ENCODE measurements at places on chromosomes 12 and 14.

GRCh38 chr14:92687681-92688433 lies 60.6 kb downstream of the LGMN start:
- DNase-seq = peak; percentile 79

- peak; percentile 88 for DNase-seq
These were observed 95.1 kb downstream of the CAND1 start for GRCh38 chr12:67364228-67364627.

DNA sequence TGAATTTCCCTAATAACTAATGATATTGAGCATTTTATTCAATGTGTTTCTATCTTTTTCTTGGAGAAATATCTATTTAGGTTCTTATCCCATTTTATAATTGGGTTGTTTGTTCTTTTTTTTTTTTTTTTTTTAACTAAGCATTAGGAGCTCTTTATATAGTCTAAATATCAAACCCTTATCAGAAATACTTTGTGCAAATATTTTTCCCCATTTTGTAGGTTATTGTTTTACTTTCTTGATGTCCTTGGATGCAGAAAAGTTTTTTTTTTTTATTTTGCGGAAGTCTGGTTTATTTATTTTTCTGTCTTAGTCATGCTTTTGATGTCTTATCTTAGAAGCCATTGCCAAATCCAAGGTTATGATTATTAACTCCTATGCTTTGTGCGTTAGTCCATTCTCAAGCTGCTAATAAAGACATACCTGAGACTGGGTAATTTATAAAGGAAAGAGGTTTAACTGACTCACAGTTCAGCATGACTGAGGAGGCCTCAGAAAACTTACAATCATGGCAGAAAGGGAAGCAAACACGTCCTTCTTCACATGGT lies 434.3 kb upstream of the TBX3 start:
- DNase-seq = no peak

GRCh38 chr12:58412461-58413060 lies 471.2 kb downstream of the ATP23 start:
- DNase-seq = peak; percentile 46

GRCh38 chr12:105330931-105331804 lies 677 bp downstream of the C12orf75 start:
- peak; percentile 77 for DNase-seq

- DNase-seq = peak; percentile 72
These were observed 4.4 kb upstream of the BTBD7 start for GRCh38 chr14:93337143-93337753.

- DNase-seq = no peak
These were observed 152.1 kb downstream of the MGAT4C start for GRCh38 chr12:86104087-86104486.

DNA sequence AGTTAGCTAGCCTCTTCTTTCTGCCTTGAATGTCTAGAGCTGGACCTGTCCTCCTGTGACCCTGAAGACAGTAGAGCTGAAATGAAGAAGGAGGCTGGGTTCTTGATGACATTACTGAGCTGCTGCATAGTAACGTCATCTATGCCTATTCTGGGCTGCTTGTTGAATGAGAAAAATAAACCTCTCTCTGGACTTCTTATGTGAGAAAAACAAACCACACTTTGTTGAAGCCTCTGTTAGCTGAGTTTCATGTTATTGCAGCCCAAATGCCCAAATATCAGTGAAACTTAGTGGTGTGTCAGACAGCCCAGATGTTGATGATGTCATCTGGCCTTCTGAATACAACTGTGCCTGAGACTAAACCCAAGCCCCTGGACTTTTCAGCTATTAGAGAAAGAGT lies 67.0 kb upstream of the MAX start:
- no peak for DNase-seq

- no peak for DNase-seq
These were observed 83.2 kb downstream of the ITPR2 start for GRCh38 chr12:26749781-26750180.

- DNase-seq = no peak
These were observed 127.3 kb upstream of the TMPO start for GRCh38 chr12:98388126-98388525.

- DNase-seq = peak; percentile 69
These were observed 69.6 kb upstream of the PRMT8 start for GRCh38 chr12:3421191-3421978.

Data from endodermal cell (in vitro differentiated cells).